ENCODE measurements at places on chromosomes 11 and 22. TPM values are rescaled to one million over a fixed set of nuclear protein-coding genes. Genes with fewer than 3 reads are reported as not detected.

GRCh38 chr11:133927690-133928627 is 28.8 kb downstream of the IGSF9B start:
- peak; percentile 63 for DNase-seq

GRAP2 gene
- total RNA-seq = not detected

- peak; percentile 52 for DNase-seq
Measured at GRCh38 chr11:128669506-128670270, 24.2 kb upstream of the FLI1 start.

- DNase-seq = no peak
Measured at GRCh38 chr22:26033071-26033470, 136.2 kb upstream of the SEZ6L start.

MS4A6A gene
- total RNA-seq = not detected

- no peak for DNase-seq
Measured at GRCh38 chr22:47564651-47565434, 802.4 kb downstream of the TBC1D22A start.

GRCh38 chr11:45593992-45594391 is 71.4 kb downstream of the CHST1 start:
- DNase-seq = peak; percentile 29

C11orf98 gene
- total RNA-seq = 100 TPM

UCP2 gene
- 3.7 TPM for total RNA-seq

DNA sequence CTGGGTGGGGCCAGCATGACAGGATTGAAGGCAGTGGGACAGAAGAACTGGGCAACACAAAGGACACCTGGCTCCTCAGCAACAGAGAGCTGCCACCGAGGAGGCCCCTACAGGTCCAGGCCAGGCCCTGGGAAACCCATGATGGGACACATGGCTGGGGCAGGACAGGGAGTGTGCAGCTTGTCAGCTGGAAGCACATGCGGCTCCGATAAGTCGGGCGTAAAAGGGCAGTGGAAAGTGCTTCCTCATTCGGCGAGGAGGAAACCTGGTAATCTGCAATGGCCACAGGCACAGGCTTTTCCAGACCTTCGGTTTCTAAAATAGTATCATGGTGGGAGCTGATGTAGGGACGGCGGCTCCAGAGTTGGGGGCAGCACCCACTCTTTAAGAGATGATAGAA is 16.5 kb downstream of the GNAZ start:
- DNase-seq = no peak

MAP6 gene
- total RNA-seq = not detected

Data from H4 (cell line).